DMS79 treated with DMSO at 0.1 percent for 48 hours (cell line): ENCODE measurements at places on chromosomes 12 and 14.
A peak's percentile ranks its signal among the peaks of the same experiment; 100 is the strongest.

- DNase-seq, result no peak
Observed at GRCh38 chr12:33437598-33437997, 2.0 kb downstream of the SYT10 start.

DNA sequence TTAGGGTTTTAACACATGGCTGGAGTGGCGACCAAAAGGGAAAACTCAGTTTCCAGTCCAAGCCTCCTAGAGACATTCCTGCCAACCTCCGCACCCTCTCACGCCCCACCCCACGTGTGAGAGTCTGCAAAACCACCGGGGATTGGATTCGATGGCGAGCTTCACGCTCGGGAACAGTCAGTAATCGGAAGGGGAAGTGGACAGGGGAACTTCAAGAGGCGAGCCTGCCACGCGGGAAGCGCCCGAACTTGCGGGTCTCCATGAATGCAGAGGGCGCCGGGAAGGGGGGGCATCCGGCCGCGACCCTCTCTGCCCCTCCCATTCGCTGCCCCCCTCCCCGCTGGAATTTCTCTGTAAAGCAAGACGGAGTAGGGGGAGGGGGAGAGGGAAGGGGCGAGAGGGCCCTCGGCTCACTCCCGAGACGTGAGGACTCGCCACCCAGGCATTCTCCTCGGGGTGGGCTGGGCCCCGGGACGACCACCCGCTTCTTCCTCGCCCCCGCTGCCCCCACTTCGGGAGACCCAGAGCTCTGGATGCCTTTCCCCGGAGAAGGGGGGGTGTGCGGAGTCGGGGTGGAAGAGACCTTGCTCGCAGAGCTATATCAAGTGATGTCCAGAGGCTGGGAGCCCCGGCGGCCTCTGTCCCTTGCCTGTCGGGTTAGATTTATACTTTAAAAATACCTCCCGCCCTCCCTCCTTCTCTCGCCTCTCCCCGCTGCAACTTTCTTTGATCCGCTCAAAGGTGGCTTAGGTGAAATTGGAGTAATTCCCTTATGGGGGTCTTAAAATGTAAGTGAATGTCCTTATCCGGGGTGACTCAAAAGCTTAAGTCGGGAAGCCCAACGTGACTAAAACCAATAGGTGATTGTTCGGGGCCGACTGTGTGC, 2.5 kb upstream of the CCND2 start:
- DNase-seq, result no peak

DNA sequence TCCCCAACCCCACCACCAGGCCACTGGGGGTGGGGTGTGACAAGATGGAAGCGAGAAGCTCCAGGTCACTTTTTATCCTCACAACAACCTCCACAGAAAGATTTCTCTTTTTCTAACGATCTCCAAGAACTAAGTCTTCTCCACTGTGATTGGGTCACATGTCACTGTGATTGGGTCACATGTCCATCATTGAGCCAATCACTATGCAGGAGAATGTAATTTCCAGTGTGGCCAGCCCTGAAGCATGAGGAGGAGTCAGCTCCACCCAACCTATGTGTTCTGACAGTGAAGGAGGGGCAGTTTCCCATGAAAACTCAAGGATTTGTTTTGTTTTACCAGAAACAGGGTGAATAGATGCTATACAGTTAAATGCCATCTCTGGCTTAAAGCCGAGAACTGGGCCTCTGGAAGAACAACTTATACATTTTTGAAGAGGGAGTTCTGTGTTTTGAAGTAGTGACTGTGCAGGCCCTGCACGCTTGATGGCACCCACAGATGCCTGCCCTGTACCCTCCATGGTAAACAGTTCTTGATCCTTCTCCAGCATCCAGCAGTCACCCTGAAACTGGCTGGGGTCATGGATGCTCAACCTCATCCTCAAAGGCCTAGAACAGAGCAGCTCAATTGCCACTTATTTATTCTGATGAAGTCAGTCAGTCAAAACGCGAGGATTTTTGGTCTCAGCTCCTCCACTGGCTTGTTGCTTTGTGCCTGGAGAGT, 180.4 kb upstream of the BMP4 start:
- DNase-seq, result no peak

DNA sequence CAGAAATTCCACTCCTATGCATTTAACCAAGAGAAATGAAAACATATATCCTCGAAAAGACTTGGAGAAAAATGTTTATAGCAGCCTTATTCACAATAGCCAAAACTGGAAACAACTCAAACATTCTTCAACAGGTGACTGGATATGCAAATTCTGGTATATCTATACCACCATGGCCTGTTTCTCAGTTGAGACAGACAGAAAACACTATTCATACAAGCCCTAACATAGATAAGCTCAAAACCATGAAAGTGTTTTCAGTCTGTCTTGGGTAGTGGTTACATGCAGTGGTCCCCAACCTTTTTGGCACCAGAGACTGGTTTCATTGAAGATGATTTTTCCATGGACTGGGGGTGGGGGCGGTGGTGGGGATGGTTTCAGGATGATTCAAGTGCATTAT, 83.8 kb downstream of the SRGAP1 start:
- DNase-seq, result no peak

- DNase-seq, result no peak
Observed at GRCh38 chr14:55864890-55865655, 253.1 kb upstream of the PELI2 start.

- DNase-seq, result peak; percentile 64
Observed at GRCh38 chr12:16606991-16607390, 1.0 kb upstream of the LMO3 start.

GRCh38 chr14:102503641-102504327, 5.8 kb downstream of the ANKRD9 start:
- no peak for DNase-seq

DNA sequence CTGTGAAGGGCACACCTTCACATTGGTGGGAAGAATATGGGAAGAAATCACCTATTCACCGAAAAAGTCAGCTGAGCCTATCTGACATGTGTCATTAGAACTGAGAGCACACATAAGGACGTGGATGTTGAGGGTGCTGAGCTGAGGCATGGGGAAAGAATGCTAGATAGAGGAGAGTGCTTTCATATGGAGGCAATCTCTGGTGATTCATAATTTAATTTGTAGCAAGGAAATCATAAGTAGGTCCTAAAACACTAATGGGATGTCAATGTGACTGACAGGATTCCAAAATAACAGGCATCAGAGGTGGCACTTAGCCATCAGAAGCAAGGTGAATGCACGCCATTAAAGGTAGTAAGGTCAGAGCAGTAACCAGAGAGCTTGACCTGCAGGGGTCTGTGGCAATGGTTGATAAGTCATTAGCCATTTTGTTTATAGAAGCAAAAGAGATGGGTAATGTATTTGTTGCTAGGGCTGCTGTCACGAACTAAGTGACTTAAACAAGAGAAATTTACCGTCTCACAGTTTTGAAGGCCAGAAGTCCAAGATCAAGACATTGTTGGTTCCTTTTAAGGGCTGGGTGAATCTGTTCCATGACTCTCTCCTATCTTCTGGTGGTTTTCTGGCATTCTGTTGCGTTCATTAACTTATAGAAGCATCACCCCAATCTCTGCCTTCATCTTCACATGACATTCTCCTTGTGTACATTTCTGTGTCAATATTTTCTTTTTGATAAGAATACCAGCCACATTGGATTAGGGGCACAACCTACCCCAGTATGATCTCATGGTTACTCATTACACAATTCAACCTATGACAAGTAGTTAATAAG, 69.3 kb downstream of the ANKS1B start:
- DNase-seq, result no peak

DNA sequence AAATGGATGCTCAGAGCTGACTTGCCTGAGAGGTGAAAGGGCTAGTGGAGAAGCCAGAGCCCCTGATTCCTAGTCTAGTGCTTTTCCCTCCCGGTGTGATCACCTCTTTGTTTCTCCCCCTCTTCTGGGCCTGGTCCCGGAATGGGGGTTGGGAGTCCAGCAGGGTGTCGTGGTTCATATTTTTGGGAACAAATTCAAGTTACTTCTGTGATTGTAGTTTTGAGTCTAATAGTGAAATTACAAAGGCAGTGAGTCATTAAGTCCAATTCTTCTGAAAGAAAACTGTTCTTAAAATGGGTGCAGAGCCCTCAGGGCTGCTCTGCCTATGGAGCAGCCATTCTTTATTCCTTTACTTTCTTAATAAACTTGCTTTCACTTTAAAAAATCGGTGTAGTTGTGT, 7.6 kb downstream of the SUSD6 start:
- no peak for DNase-seq

DNA sequence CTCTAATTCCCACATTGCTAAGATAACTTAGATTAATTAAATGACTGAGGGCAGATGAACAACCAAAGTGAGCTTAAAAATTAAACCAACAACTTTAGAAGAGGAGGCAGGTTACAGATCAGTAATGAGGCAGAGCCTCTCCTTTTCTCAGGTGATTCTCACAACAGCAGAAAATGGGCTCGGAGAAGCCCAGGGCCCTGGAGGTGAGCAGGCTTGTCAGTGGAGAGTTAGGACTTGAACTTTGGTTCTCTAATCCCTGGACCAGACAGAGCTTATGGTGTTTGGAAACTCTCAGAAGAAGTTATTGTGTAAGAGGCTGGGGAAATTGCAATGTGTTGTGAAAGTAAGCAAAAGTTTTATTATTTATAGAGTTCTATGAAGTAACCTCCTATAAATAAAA, 2.8 kb downstream of the TRHDE start:
- DNase-seq, result no peak

DNA sequence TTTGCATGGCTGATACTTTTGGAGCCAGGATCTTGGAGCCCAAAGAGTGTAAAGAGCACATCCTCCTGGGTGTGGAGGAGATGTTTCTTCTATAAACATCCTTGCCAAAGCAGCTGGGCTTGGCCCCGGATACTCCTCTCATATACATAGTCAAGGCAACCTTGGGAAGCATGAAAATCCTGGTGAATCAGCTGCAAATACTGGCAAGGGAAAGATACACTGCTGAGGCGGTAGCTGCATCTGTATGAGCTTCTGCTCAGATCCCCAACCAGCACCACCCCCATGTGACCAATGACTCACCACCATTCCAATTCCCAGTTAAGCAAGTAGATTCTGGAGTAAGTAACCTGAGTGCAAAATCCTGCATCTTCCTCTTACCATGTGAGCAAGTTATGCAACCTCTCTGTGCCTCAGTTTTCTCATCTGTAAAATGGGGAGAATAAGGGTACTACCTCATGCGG, 567.4 kb downstream of the MED13L start:
- peak; percentile 96 for DNase-seq

DNA sequence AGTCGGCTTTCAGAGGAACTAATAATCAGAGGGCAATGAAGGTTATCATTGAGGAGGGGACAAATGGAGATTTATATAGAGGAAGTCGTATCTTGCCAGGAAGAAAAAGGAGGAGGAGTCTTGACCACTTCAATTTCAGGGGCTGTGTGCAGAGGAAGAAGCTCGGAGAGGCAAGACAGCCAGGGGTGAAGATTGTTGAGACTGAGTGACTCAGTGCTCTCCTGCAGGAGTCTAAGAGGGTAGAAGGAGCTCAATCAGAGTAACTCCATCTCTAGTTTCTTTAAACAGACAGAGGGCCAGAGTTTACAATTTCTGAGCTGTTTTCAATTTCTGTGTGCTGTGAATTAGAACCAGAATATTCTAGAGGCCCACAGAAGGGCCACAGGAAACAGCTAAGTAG, 439.3 kb upstream of the PRICKLE1 start:
- DNase-seq, result no peak

DNA sequence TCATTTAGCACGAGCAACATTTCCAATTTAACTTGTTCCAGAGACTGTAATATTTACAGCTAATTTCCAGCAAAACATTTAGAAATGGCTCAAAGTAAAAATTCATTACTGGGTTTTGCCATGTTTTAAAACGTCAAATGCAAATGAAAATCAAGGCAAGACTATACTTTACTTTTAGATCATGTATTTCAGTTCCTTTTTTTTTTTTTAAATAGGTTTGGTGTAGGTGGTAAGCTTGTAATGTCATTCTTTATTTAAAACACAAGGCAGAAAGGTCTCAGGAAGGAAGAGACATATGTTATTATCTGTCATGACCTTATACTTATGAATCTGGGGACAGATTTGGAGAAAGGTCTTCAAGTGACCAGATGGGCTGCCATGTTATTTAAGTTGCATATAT, 54.1 kb downstream of the GRIP1 start:
- no peak for DNase-seq

GRCh38 chr12:91993287-91994017, 152.2 kb downstream of the BTG1 start:
- DNase-seq, result no peak

DNA sequence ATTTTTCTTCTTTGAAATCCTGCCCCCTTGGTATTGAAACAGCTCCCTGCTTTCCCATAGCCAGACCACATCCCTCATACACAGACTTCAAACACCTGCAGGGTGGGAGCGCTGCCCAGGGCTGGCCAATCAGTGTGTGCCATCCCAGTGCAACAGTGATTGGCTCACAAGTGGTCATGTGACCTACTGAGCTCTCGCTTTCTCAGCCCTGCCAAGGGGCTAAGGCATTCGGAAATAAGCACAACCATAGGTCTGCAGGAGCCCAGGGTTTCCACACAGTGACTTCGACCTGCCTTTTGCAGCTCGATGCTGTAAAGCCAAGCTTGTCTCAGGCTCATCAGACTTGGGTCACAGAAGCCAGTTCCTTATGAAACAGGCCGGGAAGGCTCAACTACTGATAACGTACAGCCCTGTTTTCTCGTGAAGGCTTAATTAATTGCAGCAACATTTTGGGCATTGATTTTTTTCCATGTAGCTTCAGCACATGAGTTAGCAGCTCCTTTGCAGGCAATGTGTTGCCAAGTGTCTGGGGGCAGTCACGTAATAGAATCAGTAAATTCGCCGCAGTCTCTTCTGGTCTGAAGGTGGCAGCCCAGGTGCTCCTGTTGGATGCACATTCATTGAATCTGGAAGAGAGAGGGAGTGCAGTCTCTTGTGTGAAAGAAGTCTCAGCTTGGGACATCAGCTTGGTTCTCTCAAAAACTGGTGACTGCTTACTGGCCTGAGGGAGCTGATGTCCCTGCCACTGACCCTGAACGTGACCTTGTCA, 1091.8 kb downstream of the AACS start:
- DNase-seq, result no peak

DNA sequence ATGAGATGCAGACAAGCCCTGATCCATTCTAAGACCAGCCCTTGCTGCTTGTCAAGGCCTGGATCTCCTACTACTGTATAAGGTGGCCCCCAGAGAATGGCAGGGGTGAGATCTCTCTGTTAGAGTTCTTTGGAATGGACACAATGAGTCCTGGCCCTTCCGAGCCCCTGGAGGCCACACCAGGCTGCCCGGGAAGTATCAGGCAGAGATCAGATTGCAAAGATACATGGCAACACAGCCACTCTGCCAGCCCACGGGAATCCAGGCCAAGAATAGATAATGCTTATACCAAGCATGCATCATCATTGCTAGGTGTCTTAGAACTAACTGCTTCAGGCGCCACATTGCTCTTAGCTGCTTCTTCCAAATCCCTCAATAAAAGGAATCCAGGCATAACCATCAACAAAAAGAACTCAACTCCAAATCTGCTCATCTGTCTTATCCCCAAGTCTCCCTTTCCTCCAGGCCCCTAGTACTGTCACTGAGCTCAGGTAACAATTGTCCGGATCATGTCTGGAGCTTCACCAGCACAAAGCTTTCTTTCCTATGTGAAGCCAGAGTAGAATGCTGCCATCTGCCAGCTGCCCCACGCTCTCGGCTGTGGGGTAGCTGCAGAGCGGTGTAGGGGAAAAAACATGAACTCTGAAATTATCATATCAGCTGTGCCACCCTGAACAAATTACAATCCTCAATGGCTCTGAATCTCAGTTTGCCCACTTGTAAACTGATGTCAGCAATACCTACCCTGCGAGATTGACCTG, 5.5 kb upstream of the VASH1 start:
- DNase-seq, result no peak
